Stimulated activated CD8-positive, alpha-beta memory T cell treated with anti-CD3 and anti-CD28 coated beads, Interleukin-15, amount 100 ng/mL, for 1 hour (primary cell): ENCODE measurements at places on chromosomes 7 and 10.

DNA sequence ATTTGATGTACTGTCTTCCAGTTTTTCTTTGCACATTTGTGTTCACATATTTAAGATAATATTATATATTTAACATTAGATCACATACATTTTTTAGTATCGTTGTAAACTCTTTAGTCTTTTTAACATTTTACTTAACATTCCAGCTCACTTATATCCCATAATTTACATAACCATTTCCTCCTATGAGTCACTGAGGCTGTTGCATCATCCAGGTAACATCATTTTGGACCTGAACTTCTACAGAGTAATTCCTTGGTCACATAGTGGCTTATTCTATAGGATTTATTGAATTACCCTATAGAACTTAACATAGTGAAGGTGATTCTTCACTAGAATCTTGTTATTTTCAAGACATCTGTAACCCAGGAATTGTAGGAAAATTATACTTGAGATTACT lies 194.4 kb downstream of the POU6F2 start:
- DNase-seq: no peak

DNA sequence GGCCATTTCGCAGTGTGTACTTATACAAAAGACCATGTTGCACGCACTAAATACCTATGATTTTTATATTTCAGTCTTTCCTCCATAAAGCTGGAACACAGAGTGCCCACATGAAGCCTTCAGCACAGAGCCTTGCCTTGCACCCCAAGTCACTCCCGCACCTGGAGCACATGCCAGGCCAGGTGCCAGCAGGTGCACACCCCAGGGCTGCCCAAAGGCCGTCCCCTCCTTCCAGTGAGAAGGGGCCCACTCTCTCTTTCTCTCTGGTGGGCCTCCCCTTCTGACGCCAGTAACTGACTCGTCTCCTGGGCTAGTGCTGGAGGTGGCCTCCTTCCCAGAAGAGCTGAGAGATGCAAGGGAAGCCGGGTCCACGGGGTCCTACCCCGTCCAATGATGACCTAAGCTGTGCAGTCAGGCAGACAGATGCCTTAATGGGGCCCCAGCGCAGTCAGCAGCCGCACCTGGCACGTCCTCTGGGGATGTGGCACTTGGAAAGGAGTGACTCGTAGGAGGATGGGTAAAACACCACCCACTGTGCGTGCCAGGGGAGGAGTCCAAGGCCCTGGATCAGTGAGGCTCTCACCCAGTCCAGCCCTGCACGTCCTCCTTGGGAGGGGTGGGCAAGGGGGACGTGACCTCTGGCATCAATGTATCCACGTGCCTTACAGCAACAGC lies 17.7 kb upstream of the SHH start:
- DNase-seq: no peak

GRCh38 chr7:54338319-54338718 lies 203.9 kb upstream of the VSTM2A start:
- DNase-seq: no peak

DNA sequence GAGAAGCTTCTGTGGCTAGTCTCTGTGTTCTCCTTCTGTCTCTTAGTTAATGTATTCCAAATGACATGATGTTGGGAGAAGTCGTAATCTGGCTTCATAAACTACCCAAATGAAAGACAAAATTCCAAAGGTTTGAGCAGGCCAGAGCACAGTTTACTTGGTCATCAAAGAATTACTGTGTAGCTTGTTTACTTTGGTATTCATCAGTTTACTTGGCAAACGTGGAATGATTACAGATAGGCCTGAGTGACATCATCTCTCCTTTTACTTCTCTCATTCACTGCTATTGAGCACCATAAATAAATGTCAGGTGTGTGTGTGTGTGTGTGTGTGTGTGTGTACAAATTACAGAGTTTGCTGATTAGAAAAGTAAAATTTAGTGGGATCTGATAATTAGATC lies 327.3 kb downstream of the PHTF2 start:
- DNase-seq: no peak

GRCh38 chr7:18570890-18571478 lies 75.4 kb downstream of the HDAC9 start:
- DNase-seq: no peak

DNA sequence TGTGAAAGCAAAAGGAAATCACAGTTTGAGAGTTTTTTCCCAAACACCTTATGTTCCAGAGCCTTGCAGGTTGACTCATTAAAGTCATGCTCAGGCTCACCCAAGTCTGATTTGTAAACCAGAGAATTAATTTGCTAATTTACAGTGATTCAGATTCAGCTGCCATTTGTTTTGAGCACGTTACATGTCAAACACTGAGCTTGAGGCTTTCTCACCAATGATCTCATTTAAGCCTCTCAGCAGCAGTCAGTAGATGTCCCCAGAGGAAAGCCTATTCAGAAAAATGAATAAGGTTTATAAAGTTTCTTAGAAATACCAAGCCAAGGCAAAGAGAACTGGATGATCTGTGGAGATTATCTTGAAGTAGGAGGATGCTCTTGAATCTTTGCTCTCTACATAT lies 420.4 kb downstream of the HTR7 start:
- no peak for DNase-seq

- DNase-seq: no peak
These were observed 36.6 kb upstream of the SPOCK2 start for GRCh38 chr10:72124989-72125388.

DNA sequence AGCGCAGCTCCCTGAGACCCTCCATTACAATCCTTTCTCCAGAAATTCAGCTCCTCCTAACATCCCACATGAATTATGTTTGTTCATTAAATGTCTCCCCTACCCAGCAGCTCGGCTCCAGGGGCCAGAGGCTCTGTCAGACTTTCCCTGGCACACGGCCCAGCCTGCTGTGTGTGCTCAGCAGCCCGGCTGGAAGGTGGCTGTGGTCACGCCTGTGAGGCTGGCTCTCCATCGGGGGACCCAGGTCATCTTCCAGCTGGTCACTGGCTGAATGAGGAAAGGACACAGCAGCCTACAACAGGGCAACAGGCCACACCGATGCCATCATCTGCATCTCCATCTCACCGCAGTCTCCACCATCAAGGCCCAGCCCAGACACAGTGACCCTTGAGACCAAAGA lies 219.8 kb downstream of the MAD1L1 start:
- DNase-seq: no peak

DNA sequence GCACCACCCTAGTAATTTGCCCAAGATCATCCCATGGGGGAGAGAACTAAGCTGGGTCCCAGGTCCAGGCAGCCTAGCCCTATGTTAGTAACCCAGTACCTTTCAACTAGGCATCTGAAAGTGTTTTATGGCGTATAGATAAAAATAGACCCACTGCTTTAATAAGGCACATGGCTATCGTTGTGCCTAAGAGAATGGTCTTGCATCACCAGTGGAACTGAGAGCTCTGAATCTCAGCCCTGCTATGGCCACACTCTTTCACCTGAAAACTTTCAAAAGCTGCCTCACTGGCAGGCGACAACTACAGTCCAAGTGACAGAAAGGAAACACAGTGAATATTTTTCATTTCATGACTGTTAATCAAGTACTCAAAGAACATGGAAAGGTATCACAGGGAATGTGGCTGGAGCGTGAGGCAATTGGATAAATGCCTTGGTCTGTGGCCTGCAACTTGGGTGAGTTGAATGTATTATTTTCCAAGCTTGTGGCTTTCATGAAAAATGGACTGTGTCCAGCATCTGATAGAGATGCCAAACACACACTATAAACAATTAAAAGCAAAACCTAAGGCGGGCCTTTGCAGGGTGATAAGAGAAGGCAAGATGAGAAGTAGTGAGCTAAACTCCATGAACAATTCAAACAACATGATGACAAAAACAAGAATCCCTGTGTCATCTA lies 18.0 kb upstream of the SFMBT2 start:
- no peak for DNase-seq

- no peak for DNase-seq
These were observed 6.0 kb downstream of the RGS10 start for GRCh38 chr10:119536508-119537025.
